ENCODE measurements at places on chromosomes 12 and 14.

GRCh38 chr14:100302616-100303015 lies 3.6 kb downstream of the SLC25A29 start:
- no peak for DNase-seq

DNA sequence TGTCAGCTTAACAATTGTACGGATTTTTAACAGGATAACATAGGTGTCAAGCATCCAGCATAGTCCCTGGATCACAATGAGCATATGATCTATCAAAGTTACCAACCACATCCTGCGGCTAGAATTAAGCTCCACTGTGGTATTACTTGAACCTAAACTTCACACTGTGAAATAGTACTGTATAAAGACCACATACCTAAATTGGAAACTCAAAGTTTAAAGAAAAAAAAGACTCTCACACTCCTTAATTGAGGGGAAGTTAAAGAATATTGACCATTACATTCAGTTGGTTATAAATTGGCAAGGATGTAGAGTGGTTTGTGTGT lies 133.0 kb upstream of the PZP start:
- no peak for DNase-seq

GRCh38 chr12:106106892-106107291 lies 31.9 kb downstream of the NUAK1 start:
- DNase-seq = no peak

DNA sequence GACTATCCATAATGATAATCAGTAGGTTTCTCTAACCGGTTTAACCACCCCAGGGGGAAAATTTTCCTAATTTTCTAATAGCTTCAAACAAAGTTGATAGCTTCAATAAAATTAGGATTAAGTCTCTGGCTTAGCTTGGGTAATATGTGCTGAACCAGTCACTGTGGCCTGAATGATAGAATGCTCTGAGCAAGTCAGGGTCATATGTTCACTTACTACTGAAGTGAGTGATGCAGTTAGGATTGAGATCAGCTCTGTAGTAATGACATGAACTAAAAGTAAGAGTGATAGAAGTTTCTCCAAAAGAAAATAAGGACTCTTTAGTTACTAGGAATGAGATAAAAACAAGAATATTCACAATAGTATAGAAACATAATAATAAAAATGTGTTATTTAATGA lies 32.6 kb downstream of the ETNK1 start:
- DNase-seq = no peak

DNA sequence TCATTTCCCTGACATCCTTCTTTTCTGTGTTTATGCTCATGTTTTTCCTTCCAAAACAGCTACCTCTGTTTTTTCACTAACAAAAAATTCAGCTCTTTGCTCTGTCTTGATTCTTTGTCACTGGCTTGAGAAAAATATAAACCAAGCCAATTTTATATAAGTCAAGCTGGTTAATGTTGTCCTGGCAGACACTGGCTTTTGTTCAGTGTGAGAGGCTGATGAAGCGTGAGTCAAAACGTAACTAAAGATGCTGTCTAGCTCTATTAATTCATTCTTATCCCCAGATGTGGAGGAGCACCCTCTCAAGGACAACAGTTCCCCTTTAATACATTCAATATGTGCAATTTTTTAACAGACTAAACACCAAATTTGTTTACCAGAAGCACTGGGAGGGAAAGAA lies 15.8 kb downstream of the TSPAN8 start:
- no peak for DNase-seq

DNA sequence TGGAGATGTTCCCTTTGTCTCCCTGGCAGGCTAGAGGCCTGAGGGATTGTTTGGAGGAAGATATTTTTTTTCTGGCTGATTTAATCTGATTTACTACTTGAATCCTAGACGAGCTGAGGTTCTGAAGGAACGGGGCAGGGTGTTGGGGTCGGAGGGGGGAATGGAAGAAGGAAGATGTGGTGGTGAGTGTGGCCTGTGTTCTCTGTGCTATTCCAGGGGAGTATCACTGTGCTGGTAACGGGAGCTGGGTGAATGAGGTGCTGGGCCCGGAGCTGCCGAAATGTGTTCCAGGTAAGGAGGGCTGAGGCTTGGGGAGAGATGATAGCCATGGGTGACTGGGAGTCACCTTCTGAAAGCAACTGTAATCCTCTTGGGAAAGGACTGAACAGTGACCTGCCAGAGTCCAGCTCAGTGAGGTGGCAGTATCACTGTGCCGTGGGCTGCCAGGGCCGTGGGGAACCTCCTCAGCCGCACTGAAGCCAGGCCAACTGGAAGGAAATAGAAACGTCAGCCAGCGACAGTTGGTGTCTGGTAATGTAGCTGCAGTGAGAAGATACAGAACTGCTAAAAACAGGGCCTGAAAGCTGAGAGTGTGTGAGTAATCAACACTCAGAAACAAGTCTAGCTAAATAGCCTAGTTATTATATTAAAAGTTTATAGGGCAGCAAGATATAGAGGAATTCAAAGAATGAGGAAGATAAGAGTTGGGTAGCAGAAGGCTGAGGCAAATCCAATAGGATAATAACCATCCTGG lies 7.9 kb downstream of the C1S start:
- no peak for DNase-seq

DNA sequence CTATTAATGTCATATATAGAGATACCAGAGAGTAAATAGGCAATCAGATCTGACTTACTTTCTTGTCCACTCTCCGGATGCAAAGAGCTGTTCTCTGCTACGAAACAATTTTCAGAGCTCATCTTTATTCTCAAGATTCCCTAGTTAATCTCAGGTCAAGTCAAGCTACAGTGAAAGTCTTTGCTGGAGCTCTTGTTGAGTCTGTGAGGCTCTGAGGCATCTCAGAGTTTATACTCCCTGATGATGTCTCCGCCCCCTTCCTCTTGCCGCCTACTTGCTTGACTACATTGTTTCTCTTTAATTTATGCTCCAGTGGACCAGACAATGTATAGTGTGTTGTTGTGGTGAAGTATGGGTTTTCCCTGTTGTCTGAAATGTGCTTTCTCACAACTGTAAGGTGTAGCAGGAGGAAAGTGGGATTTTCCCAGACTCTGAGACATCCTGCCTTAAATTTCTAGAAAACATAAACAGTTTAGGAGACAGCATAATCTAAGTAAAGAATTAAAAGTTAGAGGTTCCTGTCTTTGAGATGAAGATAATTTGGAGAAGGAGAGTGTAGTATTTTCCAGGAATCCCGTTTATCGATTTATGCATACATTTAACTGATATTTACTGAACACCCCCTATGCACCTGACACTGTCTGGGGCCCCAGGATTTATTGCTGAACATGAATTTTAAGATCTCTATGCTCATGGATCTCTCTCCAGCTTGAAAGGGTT lies at the start of gene CD69:
Gene CD69 (minus strand): TSS at position 203 of the 720 bp plus-strand sequence. CDS start 81 bp downstream, at position 122.
- peak; percentile 85 for DNase-seq

DNA sequence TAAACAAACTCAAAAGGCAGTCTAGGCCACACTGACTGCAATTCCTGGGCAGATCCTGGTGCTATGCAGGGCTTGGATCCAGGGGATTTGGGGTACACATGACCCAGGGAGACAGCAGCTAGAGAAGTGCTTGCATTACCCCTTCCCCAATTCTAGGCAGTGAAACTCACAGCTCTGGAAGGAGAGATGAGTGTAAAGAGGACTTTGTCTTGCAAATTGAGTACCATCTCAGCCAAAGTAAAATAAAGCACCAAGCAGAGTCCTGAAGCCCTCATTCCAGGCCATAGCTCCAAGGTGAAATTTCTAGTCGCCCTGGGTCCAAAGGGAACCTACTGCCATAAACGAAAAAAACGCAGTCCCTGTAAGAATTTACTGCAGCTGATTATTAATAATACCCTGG lies 644.9 kb upstream of the FLRT2 start:
- DNase-seq = no peak

DNA sequence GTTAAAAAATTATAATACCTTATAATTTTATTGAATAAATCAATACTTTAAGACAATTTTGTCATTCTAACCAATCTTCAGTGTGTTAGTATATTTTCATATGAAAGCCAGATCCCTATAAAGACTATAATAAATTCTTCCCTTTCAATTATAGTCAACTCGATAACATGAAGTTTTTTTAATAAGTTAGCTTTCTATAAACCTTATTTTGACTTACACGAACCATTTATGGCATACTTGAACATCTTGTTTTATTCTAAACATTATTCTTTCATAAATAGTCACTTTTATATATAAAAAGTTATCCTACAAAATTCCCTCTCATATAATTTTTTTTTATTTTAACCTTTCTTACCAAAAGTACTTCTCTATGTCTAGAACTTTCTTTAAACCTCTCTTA lies 1002.3 kb downstream of the TMEM121 start:
- DNase-seq = no peak

DNA sequence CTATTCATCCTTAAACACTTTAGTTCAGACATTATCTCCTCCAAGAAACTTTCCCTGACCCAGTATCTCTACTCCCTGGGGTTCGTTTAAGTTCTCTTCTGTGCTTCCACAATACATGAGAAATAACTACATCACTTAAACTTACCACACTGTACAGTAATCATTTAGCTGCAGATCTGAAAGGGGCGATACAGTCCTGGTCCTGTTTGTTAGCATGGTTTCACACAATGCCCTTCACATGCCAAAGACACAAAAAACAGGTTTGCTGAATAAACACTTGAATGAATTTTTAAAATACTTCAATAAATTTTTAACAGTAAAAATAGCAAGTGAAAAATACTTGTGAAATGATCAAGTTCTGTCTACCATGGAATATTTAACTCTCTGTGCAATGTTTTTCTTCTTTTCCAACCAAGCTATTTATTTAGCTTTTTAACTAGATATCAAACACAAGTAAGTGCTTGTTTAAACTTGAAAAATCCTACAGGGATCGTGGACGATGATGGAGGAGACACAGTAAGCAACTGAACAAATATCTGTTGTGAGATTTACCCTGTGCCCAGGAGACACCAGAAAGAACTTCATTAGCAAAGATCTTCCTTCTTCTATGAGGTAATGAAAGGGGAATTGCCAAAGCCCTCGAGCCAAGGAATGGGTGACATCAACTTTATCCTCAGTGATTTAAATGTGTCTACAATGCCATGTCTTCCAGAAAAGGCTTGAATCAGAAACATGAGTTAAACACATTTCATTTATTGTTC lies 255.6 kb upstream of the GRIP1 start:
- DNase-seq = no peak

All from stimulated activated CD4-positive, alpha-beta T cell treated with anti-CD3 and anti-CD28 coated beads, Interleukin-1b, Interleukin-23, amount 100 ng/mL, for 4 hours (primary cell).